ENCODE measurements at places on chromosomes 1 and 21.

GRCh38 chr1:97936976-97937375, 16.1 kb upstream of the DPYD start:
- H3K36me3 ChIP-seq, result peaks cover 9% of the 10 kb centered on the region
- H3K27me3 ChIP-seq, result peaks cover 8% of the 10 kb centered on the region
- H3K27ac ChIP-seq, result no peak overlapping the region
- no peak overlapping the region for H3K4me3 ChIP-seq
- H3K4me1 ChIP-seq, result peaks cover 29% of the 10 kb centered on the region
- no peak for DNase-seq

DNA sequence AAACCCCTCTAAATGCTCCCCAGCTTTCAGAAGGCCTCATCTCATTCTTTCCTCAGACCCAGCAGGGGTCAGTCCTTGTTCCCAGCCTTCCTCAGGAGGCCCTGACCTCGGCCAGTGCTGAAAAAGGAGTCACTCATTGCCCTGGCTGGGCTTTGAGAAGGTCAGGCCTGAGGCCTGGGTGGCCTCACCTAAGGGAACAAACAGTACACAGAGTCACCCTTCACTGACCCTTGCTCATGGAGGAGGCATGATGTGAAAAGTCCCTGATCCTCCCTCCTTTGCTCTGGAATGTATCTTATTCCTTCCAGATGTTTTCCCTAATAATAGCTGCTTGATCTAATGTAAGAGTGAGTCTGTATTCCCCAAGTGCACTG, 117.7 kb upstream of the SLC44A3 start:
- H3K4me1 ChIP-seq, result no peaks in the 10 kb centered on the region
- H3K27me3 ChIP-seq, result peaks cover 6% of the 10 kb centered on the region
- no peak overlapping the region for H3K27ac ChIP-seq
- DNase-seq, result no peak

DNA sequence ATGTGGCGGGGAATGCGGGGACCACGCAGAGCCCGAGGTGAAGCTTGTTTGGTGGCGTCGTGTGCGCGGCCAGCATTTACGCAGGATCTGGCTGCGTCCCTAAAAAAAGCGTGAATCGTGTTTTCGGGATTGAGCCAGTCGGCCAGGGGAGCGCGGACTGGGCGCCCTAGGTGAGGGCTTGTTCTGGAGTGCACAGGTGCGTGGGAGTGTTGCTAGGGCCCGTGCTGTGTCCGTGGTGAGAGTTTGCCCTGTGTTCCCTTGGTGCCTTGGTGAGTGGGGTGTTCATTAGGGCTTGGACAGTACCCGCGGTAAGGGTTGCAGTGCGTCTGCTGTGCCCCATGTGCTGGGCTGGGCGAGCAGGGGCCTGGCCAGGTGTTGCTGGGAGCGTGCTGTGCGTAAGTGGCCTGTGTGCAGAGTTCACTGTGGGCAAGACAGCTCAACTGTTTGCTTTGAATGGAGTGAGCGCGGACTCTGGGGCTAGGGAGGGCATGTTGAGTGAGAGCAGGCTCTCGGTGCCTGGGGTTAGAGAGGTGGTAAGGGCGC, 673 bp downstream of the CD46 start:
- no peaks in the 10 kb centered on the region for H3K27me3 ChIP-seq
- peak overlapping the region; percentile 93 for H3K27ac ChIP-seq
- H3K4me1 ChIP-seq, result peaks cover 67% of the 10 kb centered on the region
- peak; percentile 50 for DNase-seq

DNA sequence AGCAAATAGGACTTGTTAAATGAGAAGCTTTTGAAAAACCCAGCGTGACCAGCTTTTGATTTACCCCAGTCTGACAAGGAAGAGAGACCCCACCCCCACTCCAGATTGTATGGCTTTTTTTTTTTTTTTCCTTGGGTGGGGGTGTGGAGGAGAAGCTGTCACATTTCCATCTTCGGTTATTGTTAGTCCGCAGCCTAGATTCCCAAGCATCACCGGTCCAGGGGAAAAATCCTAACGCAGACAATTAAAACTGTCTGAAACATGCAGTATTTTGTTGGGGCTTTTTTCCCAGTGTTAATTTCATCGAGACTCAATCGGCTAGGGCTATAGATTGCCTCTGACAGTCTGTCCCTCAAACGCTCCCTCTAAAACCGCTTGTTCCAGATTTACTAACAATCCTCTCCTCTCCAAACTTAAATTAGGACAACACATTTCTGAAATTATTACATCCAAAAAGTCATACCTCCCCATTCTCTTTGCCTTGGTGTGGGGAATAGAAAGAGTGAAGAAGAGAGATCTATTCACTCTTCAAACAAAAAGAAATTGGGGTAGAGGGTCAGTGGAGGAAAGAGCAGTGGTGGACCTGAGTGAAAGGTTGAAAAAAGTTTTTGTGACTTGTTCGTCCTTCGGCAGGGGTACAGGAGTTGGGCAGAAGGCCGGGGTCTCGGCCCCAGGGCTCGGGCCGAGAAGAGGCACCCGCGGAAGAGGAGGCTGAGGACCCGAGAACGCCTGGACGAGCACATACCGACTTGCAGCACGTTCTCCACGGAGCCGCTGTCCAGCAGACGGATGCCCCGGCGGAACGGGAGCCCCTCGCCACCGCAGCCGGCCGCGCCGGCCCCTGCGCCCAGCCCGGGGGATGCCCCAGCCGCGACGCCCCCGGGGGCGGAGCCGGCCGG, 1.1 kb downstream of the ZSWIM5 start:
- H3K27me3 ChIP-seq, result peaks cover 18% of the 10 kb centered on the region
- H3K36me3 ChIP-seq, result no peaks in the 10 kb centered on the region
- H3K27ac ChIP-seq, result peak overlapping the region; percentile 54

- H3K36me3 ChIP-seq, result no peaks in the 10 kb centered on the region
- H3K4me3 ChIP-seq, result no peak overlapping the region
- no peak for DNase-seq
- H3K27ac ChIP-seq, result no peak overlapping the region
- H3K4me1 ChIP-seq, result no peaks in the 10 kb centered on the region
- no peaks in the 10 kb centered on the region for H3K27me3 ChIP-seq
Measured at GRCh38 chr1:115432061-115432460, 94.0 kb upstream of the NGF start.

DNA sequence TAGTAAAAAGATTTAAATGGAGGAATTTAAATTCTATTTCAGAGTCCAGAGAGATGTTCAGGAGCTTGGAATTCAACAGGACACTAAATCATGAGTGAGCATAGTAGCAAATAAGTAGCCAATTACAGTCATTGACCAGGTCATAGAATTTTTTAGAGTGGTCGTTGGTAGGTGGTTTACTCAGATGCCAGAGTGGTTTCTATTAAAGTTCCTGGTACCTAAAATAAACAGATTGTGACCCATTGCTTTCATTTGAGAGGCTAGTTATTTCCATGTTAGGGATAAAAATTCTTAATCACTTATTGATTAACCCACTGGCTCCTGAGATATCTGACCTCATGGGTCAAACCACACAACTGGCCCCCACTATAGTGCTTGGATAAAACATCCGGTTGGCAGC, 201.3 kb downstream of the ASTN1 start:
- no peak overlapping the region for H3K4me3 ChIP-seq
- H3K4me1 ChIP-seq, result no peaks in the 10 kb centered on the region
- no peak for DNase-seq

- peaks cover 54% of the 10 kb centered on the region for H3K27me3 ChIP-seq
- H3K4me1 ChIP-seq, result peaks cover 4% of the 10 kb centered on the region
- no peaks in the 10 kb centered on the region for H3K36me3 ChIP-seq
- DNase-seq, result no peak
- H3K27ac ChIP-seq, result no peak overlapping the region
Measured at GRCh38 chr21:44723177-44724131, 12.1 kb upstream of the TSPEAR start.

DNA sequence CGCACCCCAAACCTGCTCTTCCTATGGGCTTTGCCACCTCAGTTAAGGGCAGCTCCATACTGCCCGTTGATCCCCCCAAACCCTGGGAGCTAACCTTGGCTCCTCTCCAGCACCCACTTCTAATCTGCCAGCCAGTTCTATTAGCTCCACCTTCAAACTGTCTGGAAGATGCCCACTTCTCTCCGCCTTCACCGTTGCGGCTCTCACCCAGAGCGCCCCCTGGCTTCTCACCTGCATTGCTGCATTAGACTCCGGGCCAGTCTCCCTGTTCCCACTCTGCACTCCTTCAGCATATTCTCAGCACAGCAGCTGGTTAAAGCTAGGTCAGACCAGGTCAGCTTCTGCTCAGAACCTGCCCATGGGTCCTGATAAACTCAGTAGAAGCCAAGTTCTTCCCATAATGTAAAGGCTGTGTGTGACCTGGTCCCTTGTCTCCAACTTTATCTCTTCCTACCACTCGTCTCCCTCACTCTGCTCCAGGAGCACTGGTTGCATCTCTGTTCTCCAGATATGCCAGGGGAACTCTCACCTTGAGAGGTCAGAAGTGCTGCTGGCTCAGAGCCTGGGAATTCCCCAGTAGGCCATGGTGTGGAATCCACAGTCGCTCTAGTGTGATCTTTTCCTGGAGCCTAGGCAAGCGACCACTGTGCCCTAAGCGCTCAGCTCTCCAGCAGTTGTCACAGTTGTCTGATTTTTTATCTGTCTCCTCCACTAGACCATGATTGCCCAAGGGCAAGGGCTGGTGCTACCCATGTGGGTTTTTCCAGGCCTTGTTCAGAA, 150.3 kb downstream of the HMGB4 start:
- no peaks in the 10 kb centered on the region for H3K36me3 ChIP-seq
- no peak overlapping the region for H3K4me3 ChIP-seq
- peaks cover 4% of the 10 kb centered on the region for H3K27me3 ChIP-seq
- no peak for DNase-seq
- no peaks in the 10 kb centered on the region for H3K4me1 ChIP-seq
- H3K27ac ChIP-seq, result no peak overlapping the region

DNA sequence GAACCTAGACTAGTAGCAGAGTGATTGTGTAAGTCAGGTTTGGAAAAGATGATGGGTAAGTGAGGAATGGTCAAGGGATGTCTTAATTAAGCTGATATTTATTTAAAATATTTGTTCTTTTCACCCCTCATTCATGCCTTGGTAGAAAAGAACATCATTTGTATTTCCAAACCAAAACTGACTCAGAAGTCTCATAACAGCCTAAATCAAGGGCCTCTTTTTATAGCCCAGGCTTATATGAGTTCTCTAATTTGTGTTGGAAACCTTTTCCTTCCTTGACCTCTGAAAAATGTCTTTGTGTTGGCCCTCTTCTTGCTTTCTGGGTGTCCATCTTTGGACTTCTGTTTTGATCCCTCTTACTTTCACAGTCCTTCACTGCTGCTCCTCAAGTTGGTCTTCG, 1428.2 kb downstream of the MRPL39 start:
- no peaks in the 10 kb centered on the region for H3K4me1 ChIP-seq
- H3K27me3 ChIP-seq, result no peaks in the 10 kb centered on the region
- no peak for DNase-seq
- H3K36me3 ChIP-seq, result no peaks in the 10 kb centered on the region
